IPS DF 19.7 (cell line): ENCODE measurements at places on chromosomes 5 and 9.

- DNase-seq, result no peak
Measured at GRCh38 chr5:169339869-169340268, 38.9 kb upstream of the SLIT3 start.

- no peak for DNase-seq
Measured at GRCh38 chr5:39218482-39219402, 621 bp downstream of the FYB1 start.

DNA sequence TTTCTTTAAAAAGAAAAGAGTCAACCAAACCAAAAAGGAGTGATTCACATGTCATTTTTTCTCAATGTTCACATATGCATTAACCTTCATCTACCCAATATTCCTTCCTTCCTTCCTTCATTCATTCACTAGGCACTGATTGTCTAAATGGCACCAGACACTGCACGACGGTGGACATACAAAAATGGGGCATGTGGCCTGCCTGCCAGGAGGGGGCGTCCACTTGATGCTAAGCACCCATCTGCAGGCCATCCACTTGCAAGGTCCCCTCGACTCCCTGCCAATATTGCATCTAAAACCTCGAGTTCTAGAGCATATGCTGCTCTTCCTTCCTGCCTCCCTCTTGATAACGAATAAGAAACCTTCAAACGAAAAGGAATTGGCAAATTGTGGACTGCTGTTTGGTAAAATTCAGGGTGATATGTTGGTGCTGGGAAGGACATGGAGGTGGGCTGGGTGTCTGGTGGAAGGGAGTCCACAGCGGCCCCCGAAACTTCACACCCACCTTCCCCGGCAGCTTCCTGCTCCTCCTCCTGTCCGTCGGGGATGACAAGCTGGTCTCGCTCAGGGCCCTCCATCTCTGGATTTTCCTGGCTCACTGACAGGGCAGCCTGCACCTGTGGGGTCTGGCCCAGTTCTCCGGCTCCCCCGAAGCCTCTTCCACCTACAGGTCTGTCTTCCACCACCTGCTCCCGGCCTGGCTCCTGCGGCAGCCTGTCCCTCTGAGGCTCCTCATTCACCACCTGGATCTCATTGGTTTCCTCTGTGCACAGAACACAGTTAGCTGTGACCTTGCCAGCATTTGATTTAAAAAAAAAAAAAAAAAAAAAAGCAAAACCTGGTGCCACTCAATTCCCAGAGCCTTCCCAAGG is 64.3 kb downstream of the GOLM1 start:
- peak; percentile 38 for DNase-seq

GRCh38 chr9:116361547-116361946 is 208.0 kb downstream of the PAPPA start:
- no peak for DNase-seq

DNA sequence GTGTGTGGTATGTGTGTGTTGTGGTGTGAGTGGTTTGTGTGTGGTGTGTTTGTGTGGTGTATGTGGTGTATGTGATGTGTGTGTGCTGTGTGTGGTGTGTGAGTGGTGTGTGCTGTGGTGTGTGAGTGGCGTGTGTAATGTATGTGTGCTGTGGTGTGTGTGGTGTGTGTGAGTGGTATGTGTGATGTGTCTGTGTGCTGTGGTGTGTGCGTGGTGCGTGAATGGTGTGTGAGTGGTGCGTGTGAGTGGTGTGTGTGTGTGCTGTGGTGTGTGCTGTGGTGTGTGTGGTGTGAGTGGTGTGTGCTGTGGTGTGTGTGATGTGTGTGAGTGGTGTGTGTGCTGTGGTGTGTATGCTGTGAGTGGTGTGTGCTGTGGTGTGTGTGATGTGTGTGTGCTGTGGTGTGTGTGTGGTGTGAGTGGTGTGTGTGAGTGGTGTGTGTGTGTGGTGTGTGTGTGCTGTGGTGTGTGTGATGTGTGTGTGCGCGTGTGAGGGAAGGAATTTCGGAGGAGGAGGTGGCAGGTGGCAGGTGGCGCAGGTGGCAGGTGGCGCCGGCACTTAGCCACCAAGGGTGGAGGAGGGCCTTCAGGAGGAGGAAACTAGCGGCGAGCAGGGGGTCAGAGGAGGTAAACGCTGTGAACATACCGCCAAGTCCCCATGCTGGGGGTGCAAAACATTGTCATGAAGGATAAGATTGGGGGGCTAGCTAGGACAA is 191.8 kb downstream of the MELK start:
- DNase-seq, result no peak

GRCh38 chr5:112289465-112289864 is 129.6 kb downstream of the EPB41L4A start:
- peak; percentile 15 for DNase-seq

DNA sequence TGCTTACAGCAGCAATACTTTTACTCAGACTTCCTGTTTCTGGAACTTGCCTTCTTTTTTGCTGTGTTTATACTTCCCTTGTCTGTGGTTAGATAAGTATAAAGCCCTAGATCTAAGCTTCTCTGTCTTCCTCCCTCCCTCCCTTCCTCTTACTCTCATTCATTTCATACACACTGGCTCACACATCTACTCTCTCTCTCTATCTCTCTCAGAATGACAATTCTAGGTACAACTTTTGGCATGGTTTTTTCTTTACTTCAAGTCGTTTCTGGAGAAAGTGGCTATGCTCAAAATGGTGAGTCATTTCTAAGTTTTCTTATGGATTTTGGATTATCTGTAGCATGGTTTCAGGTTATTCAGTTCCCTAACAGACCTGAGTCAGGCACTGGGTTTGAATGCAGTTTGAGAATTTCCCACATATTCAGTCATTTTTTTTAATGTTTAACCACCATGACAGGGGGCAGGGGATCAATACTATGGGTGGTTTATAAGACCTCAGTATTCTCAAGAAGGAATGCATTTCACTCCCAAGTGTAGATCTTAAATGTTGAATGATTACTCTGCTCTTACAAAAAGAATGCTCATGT is at the start of gene IL7R:
Gene IL7R, plus strand, starts transcription at position 127 of the 587 bp plus-strand sequence. Its CDS starts 87 bp downstream, at position 214.
- DNase-seq, result no peak

- DNase-seq, result no peak
Measured at GRCh38 chr5:141420855-141421488, at the start of gene PCDHGA11. Gene PCDHGA11, plus strand, starts transcription at chr5:141421051. Its CDS starts 177 bp downstream, at chr5:141421228.

DNA sequence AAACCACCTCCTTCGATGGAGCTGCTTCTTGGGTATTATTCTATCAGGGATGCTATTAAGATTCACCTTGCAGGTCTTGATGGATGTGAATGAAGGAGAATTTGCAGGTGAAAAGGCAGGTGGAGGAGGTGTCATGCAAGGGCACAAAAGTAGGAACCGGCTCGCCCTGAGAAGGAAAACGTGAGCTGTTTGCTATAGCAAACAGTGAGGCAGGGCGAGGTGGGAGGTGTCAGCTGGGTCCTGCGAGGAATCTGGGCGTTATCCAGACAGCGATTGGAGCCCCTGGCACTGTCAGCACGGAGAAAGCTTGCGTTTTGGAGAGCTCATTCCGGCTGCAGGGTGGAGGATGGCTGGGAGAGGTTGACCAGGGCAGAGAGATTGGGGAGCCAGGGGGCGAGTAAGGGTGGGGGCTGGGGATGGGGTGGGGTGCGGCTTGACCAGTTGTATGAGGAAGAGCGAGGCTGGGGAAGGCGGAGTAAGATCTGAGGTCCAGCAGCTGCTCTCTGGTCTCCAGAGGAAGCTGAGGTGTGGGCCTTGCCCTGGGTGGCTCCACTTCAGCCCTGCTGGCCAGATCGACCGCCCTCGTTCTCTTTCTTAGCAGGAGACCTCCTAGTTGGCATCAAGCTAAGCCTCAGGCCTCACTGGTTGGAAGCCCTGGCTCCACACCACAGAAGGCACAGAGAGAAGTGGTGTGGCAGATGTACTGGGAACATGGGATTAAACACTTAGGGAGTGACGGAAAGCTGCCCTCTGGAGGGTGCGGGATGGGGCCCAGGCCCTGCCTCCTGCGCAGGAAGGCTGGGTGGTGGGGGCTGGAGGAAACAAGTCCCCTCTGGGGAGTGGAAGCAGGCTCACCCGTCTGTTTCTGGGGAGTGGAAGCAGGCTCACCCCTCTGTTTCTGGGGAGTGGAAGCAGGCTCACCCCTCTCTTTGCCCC is 54.7 kb upstream of the NEURL1B start:
- DNase-seq, result peak; percentile 73

GRCh38 chr9:124439686-124440243 is 10.5 kb upstream of the ADGRD2 start:
- no peak for DNase-seq

DNA sequence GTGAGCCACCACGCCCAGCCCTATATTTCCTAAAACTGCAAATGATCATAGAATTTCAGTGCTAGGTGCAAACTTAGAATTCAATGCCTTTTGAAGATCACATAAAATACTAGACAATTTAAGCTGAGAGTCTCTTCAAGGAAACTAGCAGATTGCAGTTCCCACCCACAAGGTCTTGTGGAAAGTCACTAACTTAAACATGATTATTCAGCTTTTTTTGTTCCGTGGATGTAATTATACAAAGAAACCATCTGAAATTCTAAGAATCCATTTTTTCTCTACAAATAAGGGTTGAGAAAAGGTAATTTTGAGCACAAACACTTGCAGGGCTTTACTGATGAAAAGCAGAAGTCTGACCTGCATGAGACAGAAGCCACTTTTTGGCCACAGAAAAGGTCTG is 4.5 kb upstream of the LHFPL2 start:
- DNase-seq, result no peak

GRCh38 chr5:128905568-128906110 is 59.6 kb upstream of the SLC27A6 start:
- peak; percentile 3 for DNase-seq

GRCh38 chr5:141742866-141743851 is 61.1 kb upstream of the ARAP3 start:
- no peak for DNase-seq

DNA sequence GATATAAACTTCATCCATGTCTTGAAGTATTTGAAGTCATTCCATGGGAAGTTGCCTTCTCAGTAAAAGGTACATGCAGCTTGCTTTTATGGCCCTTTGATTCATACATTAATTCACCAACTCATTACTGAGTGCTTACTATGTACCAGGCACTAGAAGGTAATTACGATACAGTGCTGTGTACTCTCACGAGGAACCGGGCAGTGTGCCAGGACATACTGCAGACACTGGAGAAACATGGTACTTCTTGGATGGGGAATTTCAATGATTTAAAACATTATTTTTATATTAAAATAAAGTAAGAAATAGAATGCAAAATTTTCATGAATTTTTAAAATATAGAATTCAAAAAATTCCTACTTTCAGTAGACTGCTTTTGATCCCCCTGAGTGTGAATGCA is 71.4 kb upstream of the WDR41 start:
- DNase-seq, result no peak

GRCh38 chr5:65137631-65138030 is 344.1 kb downstream of the ADAMTS6 start:
- no peak for DNase-seq

- DNase-seq, result no peak
Measured at GRCh38 chr5:149392718-149393117, 13.6 kb upstream of the IL17B start.

- DNase-seq, result no peak
Measured at GRCh38 chr9:97501177-97501971, at the start of gene TMOD1. Gene TMOD1, plus strand, starts transcription at chr9:97501666. Its CDS starts 22,523 bp downstream, at chr9:97524189.

DNA sequence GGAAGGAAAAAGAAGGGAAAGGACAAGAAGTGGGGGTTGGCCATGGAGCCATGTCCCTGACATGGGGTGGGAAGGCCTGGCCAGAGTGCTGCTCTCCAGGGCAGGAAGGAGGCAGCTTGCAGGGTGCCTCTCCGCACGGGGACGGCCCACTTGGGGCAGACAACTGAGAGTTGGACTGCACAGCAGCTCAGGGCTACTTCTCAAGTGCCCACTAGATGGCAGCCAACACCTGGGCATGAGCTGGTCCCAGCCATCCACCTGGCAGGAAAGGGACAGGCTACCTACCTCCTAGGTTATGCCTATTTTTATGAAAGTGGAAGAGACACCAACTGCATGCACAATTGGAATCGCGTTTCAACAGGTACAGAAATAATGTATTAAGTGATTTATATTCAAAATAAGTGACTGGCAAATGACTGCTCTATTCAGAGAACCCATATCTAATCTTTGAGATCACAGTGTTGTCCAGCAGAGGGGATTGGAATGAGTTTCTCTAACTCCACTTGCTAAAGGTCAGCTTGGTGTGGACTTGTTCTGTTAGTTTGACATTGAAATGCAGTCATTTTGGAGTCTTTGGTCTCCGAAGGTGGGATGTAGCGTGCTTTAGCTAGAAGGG is 113.4 kb downstream of the SYK start:
- no peak for DNase-seq

- DNase-seq, result peak; percentile 45
Measured at GRCh38 chr9:71249729-71250317, 128.4 kb upstream of the TRPM3 start.

DNA sequence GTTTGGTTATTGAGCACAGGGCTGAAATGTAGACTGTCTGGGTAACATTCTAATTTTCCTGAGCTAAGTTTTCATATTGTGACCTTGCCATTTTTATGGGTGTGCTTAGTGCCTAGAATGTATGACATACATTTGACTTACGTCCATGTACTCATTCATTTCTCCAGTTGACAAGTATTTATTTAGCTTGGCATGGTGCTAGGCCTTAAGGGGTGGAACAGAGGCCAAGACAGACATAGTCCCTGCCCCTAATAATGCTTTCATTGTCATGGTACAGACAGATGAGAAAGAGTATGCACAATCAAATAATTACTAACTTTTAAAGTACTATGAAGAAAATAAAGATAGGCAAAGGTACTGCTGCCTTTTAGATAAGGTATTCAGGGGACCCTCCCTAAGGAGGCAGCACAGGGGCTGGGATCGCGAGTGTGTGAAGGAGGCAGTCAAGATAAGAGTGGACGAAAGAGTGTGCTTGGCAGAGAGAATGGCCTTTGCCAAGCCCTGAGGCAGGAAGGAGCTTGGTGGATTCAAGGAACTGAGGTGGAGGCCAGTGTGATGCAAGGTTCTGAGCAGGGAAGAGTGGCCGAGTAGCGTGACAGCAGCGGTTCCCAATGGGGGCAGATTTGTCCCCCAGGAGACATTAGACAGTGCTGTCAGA is 128.0 kb downstream of the PIP5K1B start:
- no peak for DNase-seq
